ENCODE measurements at places on chromosomes 6 and 20.

- no peak for DNase-seq
Observed at GRCh38 chr6:106773996-106774629, 144.7 kb downstream of the QRSL1 start.

- DNase-seq, result no peak
Observed at GRCh38 chr6:108274546-108274945, 13.7 kb upstream of the SNX3 start.

DNA sequence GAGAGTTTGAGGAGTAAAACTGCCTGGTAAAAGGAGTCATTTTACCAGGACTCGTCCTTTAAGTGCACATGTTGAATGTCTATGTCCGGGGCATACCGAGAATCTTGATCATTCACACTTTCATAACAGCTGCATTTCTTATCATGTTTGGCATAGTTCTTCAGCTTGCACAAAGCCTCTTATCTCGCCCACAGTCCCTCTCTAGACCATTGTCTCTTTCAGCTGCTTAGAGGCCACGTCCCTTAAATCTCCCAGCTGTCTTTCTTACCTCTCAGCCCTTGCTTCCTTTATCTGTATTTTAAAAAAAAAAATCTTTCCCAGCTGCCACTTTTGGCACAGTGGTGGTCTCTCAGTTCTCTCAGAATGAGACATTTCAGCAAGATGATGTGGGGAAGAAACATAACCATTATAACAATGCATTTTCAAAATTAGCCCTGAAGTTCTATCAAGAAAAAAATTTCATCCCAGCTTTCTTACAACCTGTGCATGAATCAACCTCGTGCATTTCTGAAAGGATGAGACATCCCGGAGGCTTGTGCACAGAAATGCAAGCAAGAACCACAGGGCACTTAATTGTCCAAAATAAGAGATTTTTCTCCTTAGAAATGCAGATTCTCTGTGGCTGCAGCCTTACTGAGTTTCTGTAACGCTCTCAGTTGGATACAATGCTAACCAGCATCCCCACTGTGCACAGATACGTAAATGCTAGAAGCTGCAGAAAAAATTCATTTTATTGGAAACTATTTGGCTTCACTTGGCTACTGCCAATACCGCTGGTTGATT, 24.2 kb downstream of the RBM24 start:
- no peak for DNase-seq

DNA sequence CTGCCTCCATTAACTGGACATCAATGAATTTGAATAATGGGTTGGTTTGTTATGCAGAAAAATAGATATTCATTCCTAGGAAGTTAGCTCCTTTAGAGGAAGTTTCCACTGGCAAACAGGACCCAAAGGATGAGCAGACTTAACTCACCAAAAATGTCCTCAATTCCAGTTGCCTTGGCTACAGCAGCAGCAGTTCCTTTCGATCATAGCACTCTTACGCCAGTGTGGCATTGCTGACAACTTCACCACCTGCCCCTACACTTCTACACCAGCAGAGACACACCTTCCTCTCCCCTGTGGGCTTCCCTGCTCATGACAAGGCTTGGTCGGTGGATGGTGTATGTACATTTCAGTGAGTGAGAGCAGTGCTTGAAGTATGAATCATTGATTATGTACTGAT, 532.8 kb downstream of the QKI start:
- no peak for DNase-seq

- no peak for DNase-seq
Observed at GRCh38 chr6:37867756-37868446, 48.4 kb downstream of the ZFAND3 start.

GRCh38 chr20:24779131-24779530, 169.9 kb upstream of the CST7 start:
- DNase-seq, result no peak

DNA sequence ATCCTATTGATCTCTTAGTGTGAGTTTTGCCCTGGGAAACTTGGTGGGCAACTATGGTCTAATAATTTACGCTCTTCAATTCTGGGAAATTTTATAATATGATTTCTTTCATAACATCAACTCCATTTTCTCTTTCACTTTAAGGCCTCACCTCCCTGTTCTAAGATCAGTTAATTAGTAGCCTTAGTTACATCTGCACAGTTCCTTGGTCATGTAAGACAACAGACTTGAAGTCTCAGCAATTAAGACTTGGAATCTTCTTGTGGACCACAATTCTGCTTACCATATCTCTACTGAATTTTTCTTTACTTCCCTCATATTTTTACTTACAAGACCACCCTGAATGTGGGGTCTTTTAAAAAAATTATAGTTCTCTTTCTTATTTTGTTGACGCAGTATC, 8.7 kb downstream of the ENPP3 start:
- DNase-seq, result no peak

- no peak for DNase-seq
Observed at GRCh38 chr6:157304899-157305663, 18.2 kb downstream of the TMEM242 start.

GRCh38 chr6:52385074-52385473, 23.1 kb downstream of the PAQR8 start:
- no peak for DNase-seq

- DNase-seq, result no peak
Observed at GRCh38 chr6:47456536-47456975, 21.0 kb upstream of the CD2AP start.

- no peak for DNase-seq
Observed at GRCh38 chr6:35544769-35545361, 32.2 kb upstream of the TULP1 start.

DNA sequence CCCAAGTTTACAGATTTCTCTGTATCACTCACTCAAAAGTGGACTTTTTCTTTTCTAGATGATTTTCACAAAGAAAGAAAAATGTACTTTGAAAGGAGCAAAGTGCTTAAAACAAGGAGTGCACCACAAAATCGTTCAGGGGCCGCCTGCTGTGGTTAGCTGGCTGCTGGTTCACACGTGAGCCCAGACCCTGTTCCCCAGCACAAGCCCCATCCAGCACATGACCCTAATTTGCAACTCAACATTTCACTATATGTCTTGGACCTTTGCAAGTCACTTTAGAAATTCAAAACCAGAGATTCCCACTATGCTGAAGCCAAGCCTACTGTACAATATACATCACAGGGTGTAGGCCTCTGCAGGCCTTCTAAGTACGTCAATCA, 95.5 kb upstream of the NHSL1 start:
- DNase-seq, result no peak

DNA sequence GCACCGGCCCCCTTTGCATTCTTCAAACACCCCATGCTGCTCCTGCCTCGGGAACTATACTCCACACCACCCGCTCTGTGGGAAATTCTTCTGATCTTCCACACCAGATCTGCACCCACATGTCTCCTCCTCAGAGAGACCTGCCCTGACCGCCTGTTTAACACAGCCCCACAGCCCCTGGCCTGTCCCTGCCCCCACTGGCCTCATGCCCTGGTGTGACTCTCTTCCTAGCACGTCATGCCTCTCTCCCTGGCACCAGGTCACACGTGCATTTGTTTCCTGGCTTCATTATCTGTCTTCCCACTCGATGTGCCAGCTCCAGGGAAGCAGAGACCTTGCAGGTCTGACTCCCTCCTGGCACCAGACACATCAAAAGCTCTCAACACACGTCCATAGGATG, 79.6 kb downstream of the ANKRD60 start:
- DNase-seq, result no peak

DNA sequence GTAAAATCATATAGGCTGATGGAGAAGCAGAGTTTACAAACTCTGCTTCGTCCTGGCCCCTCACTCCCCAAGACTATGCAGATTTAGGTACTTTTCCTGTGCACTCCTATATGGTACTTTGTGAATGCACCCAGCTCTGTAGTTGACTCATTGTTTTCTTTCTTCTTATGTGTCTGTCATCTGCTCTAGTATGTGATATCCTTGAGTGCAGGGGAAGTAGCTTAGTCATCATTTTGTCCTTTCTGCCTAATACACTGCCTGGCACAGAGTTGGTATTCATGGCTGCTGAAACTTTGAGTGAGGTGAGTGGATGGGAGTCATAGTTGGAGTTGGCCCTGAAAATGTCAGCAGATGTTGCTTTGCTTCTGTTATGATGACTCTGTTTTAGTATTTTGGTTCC, 222.6 kb downstream of the RNF144B start:
- no peak for DNase-seq

DNA sequence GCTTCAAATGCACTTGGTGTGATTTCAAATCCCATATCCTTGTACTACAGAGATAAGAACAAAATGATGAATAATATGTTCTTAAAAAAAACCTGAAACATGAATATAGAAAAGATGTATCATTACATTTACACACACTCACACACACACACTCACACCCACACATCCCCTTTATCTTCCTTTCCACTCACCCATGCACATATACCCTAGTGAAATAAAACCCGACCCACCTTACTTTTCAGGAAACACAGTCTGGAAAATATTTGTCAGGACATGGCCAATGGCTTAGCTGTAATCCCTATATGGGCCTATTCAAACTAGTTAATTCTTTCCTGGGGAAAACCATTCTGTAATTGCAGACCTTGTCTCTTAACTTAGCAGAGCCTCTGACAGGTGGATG, 60.8 kb upstream of the EDN1 start:
- no peak for DNase-seq

GRCh38 chr20:2626853-2627541, 25.4 kb upstream of the NOP56 start:
- no peak for DNase-seq

GRCh38 chr6:167797011-167797471, 29.7 kb upstream of the AFDN start:
- DNase-seq, result no peak

DNA sequence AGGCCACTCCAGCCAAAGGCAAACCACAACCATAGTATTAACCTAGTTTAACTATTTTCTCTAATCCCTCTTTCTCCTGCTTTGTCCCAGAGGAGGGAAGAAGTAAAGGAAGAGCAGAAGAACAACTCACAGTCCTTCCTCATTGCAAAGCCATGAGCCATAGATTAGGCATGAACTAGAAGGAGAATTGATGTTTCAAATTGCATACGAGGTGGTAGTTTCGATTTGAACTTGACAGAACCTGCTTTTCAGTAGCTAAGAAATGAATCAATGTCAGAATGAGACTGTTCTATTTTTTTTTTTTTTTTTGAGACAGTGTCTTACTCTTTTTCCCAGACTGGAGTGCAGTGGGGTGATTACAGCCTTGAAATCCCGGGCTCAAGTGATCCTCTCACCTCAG, 48.3 kb downstream of the PROKR2 start:
- DNase-seq, result no peak

- DNase-seq, result no peak
Observed at GRCh38 chr20:40414843-40415615, 274.0 kb downstream of the MAFB start.

DNA sequence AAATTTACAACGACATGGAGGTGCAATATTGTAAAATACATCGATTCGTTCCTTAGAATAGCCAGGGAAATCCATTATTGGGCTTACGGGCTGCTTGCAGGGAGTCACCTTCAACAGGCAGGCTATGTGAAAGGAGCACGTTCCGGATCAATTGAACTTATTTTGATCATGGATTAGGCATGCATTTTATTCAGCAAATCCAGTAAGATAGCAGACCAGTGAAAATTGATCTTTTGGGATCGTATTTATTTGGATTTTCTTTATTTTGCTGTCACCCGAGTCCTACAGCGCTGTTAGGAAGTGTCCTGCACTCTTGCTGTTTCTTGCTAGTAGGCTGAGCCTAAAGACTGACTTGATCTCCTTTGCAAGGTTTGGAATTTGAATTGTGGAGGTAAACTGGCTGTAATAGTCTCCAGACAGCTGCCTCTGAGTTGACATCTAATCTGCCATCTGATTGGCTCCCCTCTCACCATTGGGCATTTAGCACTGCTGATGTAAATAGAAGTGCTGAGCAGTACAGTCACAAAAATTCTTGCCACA, 3.0 kb downstream of the ARID1B start:
- DNase-seq, result peak; percentile 82

DNA sequence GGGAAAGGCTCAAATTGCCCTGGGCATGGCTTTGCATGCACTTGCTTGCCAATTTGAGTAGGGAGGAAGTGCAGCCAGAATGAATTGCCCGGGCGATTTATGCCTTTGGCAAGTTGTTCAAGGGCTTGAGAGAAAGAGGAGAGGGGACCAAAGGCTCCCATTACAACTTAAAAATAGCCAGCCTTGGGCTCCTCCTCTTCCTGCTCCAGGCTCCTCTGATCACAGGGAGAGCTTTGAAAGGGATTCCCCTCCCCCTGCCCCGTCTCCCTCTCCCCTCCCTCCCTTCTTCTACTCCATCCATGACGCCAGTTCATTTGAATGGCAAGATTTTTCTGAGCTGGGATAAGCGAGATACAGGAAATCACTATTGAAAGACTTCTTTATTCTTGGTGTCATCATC, 304.9 kb upstream of the JAG1 start:
- DNase-seq, result no peak

Measured in CD4-positive, alpha-beta T cell treated with Interleukin-10 for 1 hour (primary cell).